ACHN (cell line): ENCODE measurements at places on chromosomes 5 and 9.

GRCh38 chr9:33017283-33018041, 7.6 kb upstream of the DNAJA1 start:
- no peak for DNase-seq

- no peak for DNase-seq
These were observed 103.5 kb downstream of the SPRY4 start for GRCh38 chr5:142221091-142221860.

- DNase-seq, result no peak
These were observed 72.4 kb upstream of the FAM120A start for GRCh38 chr9:93379051-93379450.

DNA sequence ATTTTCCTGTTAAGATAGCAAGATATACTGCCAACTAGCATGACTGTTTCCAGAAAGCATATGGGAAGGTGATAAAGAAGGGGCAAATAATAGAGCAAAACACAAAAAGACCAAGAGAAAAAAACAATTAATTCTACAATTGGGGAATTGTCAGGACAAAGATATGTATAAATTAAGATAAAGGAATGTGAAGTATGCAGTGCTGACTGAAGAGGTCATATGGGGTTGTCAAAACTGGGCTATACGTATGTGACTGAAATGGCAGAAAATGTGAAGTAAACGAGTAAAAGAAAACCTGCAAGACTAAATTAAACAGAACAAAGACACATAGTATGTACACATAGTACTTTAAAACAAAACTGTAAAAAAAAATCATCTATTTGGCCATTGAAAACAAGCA, 222.3 kb downstream of the ARL15 start:
- DNase-seq, result no peak
